ENCODE measurements at places on chromosomes 12 and 14.
A peak's percentile ranks its signal among the peaks of the same experiment; 100 is the strongest.

GRCh38 chr14:35758523-35759129 is 50.5 kb downstream of the RALGAPA1 start:
- DNase-seq, result no peak

- DNase-seq, result no peak
Measured at GRCh38 chr12:19410211-19410610, 29.1 kb upstream of the AEBP2 start.

GRCh38 chr14:31405599-31406232 is 14.6 kb downstream of the HEATR5A start:
- DNase-seq, result no peak

- peak; percentile 35 for DNase-seq
Measured at GRCh38 chr14:21024585-21025370, at the start of gene NDRG2. Gene NDRG2 (minus strand): TSS chr14:21025061. CDS start chr14:21023315, 1,746 bp downstream.

DNA sequence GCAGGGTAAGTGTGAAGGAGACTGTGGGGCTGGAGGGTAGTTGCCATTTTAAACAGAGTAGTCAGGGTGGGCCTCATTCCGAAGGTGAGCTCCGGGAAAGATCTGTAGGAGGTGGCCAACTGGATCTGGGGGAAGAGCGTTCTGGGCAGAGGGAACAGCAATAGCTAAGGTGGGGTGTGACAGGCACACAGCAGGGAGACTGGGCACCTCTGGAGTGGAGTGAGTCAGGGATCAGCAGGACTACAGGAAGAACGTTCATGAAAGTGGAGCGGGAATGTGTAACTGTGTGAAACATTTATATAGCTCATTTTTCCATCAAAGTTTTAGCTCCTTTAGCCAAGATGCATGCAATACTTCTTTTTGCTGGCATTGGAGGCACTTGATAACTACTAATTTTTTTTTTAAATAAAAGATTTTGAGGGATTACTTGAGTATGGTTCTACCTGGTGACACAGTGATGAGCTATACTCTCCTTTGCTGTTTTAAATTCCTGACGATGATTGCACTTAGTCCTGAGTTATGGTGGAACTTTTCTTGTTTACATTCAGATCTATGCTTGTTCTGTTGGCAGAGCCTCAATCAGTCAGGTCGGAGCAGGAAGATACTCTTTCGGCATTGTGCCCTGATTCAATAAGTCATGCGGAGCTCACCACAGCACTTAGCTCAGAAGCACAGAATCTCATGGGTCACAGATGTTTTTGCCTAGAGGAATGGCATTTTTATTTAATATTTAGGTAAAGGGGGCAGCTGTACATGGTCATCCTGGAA is 106.4 kb downstream of the WIF1 start:
- DNase-seq, result no peak

GRCh38 chr12:131340616-131341210 is 370.2 kb upstream of the SFSWAP start:
- DNase-seq, result no peak

- DNase-seq, result no peak
Measured at GRCh38 chr12:54425702-54426101, 6.6 kb upstream of the ITGA5 start.

DNA sequence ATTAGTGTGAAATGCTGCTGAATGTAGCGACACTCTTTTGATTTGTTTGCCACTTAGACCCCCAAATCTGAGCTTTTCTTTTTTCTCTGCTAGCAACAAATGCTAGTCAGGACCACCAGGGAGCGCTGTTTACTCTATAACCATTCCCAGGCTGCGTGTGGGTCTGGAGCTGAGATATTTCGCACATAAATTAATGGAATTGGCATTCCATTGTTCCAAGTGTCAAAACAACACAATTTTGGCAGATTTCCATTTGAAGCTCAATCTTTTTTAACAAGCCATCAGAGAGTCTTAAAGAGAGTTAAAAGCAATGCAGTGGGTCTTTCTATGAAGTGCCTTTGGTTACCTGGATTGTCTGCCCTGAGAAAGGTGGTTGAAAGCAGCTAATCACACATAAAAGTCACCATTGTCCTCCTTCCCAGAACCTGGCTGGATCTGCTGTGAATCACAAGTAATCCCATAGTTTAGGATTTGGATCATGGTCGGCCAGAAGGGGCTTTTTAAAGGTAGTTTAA is 7.4 kb upstream of the TMEM132C start:
- DNase-seq, result peak; percentile 0

- DNase-seq, result no peak
Measured at GRCh38 chr14:53874704-53875103, 81.9 kb downstream of the BMP4 start.

DNA sequence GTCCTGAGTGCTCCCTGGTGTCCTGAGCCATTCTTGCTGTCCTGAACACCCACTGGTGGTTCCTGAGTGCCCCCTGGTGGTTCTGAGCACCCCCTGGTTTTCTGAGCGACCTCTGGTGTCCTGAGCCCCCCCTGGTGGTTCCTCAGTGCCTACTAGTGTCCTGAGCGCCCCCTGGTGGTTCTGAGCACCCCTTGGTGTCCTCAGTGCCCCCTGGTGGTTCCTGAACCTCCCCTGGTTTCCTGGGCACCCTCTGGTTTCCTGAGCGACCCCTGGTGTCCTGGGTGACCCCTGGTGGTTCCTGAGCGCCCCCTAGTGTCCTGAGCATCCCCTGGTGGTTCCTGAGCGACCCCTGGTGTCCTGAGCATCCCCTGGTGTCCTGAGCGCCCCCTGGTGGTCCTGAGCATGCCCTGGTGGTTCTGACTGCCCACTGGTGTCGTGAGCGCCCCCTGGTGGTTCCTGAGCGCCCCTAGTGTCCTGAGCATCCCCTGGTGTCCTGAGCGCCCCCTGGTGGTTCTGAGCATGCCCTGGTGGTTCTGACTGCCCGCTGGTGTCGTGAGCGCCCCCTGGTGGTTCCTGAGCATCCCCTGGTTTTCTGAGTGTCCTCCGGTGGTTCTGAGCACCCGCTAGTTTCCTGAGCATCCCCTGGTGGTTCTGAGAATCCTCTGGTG is 473.1 kb downstream of the TMEM121 start:
- peak; percentile 99 for DNase-seq

GRCh38 chr12:76611533-76611932 is 52.0 kb upstream of the OSBPL8 start:
- DNase-seq, result no peak

DNA sequence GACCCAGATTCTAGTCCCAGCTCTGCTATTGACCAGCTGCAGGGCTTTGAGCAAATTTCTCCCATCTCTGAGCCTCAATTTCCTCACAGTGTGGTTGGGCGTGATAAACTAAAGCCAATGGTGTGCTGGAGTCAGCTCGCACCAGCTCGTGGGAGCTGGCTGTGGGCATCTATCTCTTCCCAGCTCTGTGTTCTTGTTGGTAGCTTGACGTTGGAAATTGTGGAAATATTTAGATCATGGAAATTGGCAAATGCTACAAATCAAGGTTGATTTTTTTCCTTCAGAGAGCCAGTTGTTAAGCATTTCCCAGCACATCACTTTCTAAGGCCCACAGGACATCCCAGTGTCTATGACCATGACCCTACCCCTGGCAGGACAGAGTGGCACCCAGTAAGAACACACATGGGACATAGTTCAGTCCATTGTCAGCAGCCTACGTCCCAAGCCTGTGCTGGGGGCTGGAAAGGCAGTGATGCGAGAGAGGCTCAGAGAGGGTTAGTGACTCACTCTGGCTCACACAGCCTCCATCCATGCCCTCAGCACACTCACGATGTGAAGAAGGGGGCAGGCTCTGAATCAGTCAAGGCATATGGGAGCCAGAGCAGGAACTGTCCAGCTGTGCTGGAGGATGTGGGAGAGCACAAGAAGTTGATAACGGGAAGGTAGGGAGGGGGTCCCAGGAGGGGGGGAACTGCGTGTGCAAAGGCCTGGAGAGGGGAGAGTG is 77.6 kb downstream of the LGMN start:
- DNase-seq, result no peak

DNA sequence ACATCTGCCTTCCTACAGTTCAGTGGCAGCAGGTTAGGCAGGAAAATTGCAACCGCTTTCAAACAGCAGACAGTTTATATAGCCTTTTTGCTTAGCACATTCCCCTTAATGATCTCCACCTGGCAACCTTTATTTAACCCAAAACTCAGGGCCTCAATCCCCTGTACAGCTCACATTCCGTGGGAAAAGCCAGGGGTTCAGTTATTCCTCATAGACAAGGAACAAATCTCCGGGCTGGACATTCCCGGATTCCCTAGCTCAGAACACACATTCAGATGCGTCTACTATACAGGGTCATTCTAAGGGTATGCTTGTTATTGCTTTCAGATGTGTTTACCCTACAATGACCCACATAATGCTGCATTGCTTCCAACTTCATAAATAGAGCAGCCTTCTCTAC is 73.8 kb upstream of the DCN start:
- no peak for DNase-seq

- DNase-seq, result no peak
Measured at GRCh38 chr12:102977945-102978706, 20.7 kb downstream of the ASCL1 start.

DNA sequence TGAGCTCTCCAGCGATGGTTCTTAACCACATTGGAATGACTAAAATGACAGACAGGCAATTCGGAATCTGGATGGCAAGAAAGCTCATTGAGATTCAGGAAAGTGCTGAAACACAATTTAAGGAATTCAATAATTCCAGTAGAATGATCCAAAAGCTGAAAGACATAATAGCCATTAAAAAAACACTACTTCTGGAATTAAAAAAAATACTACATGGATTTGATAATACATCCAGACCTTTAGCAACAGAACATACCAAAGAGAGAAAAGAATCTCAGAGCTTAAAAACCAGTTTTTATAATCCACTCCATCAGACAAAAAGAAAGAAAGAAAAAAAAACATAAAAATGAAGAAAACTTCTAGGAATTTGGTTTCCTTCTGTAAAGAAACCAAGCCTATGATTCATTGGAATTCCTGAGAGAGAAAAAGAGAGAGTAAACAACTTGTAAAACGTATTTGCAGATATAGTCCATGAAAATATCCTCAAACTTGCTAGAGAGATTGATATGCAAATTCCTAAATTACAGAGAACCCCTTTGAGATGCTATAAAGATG is 52.8 kb downstream of the SLCO1B1 start:
- DNase-seq, result no peak

- no peak for DNase-seq
Measured at GRCh38 chr14:102830474-102831045, 53.3 kb downstream of the TRAF3 start.

GRCh38 chr12:46455648-46456352 is 83.2 kb upstream of the SLC38A2 start:
- no peak for DNase-seq

DNA sequence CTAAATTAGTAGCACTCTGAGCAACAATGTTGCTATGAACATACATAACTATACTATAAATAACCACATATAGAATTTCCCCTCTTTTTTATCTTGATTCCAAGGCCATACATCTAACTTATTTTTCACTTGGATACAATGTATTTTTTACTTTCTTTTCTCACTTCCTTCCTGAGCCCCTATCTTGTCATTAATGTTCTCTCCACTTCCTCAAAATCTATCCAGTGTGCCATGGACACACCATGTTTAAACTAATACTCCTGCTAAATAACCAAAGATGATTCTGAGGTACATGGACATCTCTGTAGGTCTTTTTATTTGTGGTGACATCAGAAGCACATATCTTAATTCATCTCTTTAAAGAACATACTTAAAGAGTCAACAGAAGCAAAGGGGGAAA is 251.2 kb downstream of the C12orf42 start:
- DNase-seq, result no peak

DNA sequence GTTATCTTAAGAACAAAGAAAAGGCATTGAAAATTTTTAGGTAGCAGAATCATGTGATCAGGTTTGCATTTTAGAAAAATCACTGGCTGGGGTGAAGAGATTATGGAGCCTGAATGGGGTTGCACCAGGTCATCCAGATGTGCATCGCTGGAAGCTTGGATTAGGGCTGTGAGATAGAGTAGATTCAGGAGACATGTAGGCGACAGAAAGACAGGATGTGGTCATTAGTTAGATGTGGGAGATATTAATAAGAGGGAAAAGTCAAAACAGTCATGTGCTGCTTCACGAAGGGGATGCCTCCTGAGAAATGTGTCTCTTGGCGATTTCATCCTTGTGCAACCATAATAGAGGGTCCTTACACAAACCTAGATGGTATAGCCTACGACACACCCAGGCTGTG is 25.1 kb downstream of the TEAD4 start:
- DNase-seq, result no peak

DNA sequence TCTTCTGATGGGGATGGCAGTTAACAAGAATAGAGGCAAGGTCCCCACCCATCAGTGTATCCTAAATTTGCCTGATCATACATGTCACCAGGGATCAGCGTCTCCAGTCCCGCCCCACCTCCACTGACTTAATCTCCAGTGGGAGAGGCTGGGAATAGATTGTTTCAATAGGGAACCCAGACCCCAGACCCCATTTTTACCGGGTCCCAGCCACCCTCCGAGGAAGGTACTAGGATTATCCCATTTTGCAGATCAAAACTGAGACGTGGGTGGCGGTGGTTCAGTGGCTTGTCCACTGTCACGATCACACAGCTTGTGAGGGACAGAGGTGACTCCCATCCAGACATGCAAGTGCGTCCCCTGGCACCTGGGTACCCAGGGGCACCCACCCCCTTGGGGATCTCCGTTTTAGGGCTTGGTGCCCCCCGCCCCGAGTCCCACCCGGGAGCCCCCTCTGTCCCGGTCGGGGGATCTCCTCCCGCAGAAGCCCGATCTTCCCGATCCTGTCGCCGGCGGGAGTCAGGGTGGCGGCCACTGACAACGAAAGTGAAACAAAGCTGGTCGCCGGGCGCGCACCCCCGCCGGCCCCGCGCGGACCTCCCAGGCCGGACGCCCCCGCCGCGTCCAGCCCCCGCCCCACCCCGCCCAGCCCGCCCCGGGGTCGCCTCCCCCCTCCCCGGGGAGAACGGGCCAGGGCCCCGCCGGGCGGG is 523 bp downstream of the WSB2 start:
- no peak for DNase-seq

GRCh38 chr12:85568395-85569103 is 267.7 kb downstream of the RASSF9 start:
- no peak for DNase-seq

GRCh38 chr12:54355104-54355815 is 9.0 kb downstream of the GPR84 start:
- DNase-seq, result no peak

- no peak for DNase-seq
Measured at GRCh38 chr14:73258076-73258475, 20.8 kb downstream of the PAPLN start.

DNA sequence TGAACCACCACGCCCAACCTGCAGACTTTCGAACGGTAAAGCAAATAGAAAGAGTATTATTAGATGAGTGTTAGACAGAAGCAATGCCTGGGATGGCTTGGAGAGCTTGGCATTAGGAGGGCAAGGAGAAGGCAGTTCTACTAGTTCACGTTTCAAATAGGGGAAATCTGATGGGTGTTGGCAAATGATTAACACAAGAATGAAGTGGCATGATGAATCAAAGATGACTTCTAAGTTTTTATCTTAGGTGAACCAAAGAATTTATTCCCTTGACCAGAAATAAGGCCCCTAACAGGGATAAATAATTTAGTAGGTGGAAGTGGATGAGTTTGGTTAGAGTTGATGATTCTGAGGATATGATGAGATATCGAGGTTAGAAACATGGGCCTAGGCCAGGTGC is 38.5 kb downstream of the DRAM1 start:
- DNase-seq, result no peak

- DNase-seq, result no peak
Measured at GRCh38 chr12:19012965-19013364, 116.6 kb upstream of the PLEKHA5 start.

- no peak for DNase-seq
Measured at GRCh38 chr12:74776378-74776777, 238.7 kb downstream of the ATXN7L3B start.

GRCh38 chr14:99281396-99281795 is 9.4 kb upstream of the BCL11B start:
- DNase-seq, result no peak

- DNase-seq, result no peak
Measured at GRCh38 chr12:3304436-3305165, 186.4 kb upstream of the PRMT8 start.

- no peak for DNase-seq
Measured at GRCh38 chr12:52058631-52059361, 7.6 kb downstream of the NR4A1 start.
